ENCODE measurements at places on chromosomes 5 and 9. TPM values are rescaled to one million over a fixed set of nuclear protein-coding genes. Genes with fewer than 3 reads are reported as not detected.

The NEURL1B gene
- polyA plus RNA-seq, result 6.0 TPM

The GRIA1 gene
- 1.1 TPM for polyA plus RNA-seq

The GLDC gene
- 0.10 TPM for polyA plus RNA-seq

The UBQLN1 gene
- polyA plus RNA-seq, result 26.3 TPM

The RALGPS1 gene
- polyA plus RNA-seq, result 3.5 TPM

Data from lung (tissue), 17 donors.